ENCODE measurements at places on chromosomes 3 and 15. TPM values are rescaled to one million over a fixed set of nuclear protein-coding genes. Genes with fewer than 3 reads are reported as not detected.

- no peak for DNase-seq
Measured at GRCh38 chr3:182583545-182583944, 209.8 kb upstream of the ATP11B start.

DNA sequence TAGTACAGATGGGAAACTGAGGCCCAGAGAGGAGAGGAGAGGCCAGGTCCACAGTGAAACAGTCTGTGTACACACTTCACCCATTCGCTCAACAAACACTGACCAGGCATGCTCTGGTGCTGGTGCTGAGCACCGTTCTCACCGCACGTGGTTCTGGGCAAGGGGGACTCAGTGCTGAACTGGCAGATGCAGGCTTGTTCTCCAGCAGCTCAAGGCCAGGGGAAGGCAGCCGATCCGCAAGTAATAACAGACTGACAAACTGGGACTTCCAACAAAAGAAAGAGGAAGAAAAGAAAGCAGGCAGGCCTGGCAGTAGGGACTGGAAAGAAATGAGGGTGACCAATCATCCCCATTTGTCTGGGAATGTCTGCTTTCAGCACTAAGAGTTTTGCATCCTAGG lies 25.6 kb upstream of the LINGO1 start:
- peak; percentile 47 for DNase-seq

DNA sequence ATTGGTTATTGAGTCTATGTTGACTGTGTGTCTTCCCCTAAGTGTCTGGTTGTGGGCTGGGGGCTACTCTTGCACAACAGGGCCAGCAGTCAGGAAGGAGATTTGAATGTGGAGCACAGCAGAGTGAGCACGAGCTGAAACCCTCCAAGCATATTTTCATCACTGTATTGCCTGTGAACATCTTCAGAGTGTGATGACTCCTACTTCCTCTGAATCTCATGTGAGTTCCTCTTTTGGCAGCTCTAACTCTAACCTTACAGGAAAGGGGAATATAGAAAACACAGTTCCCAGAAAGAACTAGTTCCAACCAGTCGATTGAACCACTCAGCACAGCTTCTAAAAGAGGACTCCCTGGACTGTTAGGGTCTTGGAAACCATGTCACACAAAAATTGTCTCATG lies 211.6 kb downstream of the RAP2B start:
- DNase-seq, result no peak

The SLC28A2 gene
- total RNA-seq, result not detected

- no peak for DNase-seq
Measured at GRCh38 chr3:124409650-124410275, 320.5 kb upstream of the UMPS start.

The AGBL1 gene
- total RNA-seq, result not detected
